ENCODE measurements at places on chromosomes 5 and 9.
A peak's percentile ranks its signal among the peaks of the same experiment; 100 is the strongest.

DNA sequence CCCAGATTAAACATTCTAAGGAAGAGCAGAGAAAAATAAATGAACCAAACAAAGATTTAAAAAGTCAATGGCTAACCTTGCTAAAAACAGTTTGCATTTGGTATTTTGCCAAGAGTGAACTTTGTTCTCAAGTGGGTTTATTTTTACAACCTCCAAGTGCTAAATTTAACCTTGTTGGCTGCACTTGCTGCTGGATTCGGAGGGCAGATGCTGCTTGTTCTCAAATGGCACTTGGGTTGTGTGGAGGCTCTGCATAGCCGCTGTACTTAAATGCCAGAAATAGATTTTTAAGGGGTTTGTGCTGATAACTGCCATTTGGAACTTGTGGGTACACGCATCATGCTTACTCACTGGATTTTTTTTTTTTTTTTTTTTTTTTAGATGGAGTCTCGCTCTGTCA lies 13.3 kb upstream of the SPATA24 start:
- no peak for DNase-seq

- no peak for DNase-seq
Measured at GRCh38 chr5:151458314-151458713, 10.9 kb downstream of the SLC36A1 start.

DNA sequence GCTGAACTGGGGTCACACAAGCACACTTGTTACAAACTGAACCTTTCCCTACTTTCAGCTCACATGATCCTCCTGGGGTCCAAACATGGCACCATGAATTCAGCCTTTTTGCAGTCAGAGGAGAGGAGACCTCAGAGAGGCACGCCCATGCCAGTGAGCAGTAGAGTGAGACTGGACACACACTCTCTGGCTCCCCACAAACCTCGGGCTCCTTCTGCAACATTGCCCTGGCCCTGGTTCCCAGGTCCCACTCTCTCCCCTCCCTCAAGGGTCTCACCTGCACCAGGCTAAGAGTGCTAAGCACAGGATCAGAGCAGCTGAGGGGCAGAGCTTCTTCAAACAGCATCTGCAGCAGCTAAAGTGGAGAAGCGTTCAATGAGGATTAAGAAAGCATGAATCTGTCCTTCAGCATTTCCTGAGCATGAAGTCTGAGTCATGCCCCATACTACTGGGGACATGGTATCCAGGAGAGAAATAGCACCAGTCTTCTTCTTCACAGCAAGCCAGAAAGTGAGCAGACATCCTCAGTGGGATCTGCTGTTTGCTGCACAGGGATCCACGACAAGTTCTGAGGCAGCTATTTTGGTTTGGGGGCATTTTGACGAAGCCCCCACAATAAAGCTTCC lies 27.2 kb downstream of the SLC35A4 start:
- peak; percentile 57 for DNase-seq

DNA sequence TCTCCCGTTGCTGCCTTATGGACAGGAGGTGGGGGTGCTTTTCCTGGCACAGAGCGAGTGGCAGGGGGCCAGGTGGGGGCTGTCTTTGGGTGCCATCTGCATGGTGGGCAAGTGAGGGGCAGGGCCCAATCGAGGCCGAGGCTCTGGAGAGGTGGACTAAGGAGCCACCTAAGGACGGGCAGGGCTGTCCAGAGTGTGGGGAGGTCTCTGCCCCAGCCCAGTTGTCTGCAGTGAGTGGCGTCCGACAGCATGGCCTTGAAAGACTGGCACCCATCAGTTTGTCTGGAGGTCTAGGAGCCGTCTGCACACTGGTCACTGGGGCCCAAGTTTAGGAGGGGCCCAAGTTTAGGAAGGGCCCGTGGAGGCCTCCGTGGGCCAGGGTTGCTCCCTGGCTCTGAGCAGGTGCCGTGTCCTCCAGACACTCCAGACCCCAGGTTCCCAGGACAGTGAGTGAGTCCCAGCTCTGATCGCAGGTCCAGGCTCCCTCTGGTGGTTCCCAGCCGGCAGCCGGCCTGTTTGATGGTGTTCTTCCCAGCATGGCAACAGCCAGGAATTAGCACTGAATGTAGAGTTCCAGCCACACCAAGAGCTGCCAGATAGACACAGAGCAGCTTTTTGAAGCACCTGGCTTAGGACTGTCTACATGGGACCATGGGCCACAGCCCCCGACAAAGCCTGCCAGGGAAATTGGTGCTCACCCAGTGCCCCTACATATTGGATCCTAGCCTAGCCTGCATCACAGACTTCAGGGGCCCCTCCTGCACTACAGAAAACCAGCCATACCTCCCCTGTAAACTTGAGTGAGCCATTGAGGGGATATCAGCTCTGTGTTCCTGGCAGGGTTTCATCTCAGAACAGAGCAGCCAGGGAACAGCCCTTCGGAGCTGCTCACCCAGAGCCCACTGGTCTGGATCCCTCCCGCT lies 120.9 kb downstream of the WNK2 start:
- DNase-seq: peak; percentile 42

GRCh38 chr5:81513982-81514381 lies 120.0 kb upstream of the ACOT12 start:
- DNase-seq: peak; percentile 18

GRCh38 chr5:155587458-155587857 lies 573.9 kb downstream of the KIF4B start:
- DNase-seq: peak; percentile 20

GRCh38 chr5:37888476-37888875 lies 48.6 kb upstream of the GDNF start:
- no peak for DNase-seq
